ENCODE measurements at places on chromosomes 13 and 19.

DNA sequence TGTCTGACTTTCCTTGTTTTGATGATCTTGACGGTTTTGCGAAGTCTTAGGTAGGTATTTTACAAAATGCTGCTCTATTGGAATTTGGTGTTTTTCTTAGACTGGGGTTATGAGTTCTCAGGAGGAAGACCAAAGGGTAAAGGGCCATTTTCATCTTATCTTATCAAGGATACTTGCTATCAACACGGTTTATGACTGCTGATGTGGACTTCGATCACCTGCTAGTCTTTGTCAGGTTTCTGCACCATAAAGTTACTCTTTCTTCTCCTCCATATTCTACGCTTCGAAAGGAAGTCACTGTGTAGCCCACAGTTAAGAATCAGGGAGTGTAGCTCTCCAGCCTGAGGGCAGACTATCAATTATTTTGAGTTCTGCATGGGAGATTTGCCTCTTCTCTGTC is 7.4 kb upstream of the CEBPG start:
- no peak for DNase-seq

DNA sequence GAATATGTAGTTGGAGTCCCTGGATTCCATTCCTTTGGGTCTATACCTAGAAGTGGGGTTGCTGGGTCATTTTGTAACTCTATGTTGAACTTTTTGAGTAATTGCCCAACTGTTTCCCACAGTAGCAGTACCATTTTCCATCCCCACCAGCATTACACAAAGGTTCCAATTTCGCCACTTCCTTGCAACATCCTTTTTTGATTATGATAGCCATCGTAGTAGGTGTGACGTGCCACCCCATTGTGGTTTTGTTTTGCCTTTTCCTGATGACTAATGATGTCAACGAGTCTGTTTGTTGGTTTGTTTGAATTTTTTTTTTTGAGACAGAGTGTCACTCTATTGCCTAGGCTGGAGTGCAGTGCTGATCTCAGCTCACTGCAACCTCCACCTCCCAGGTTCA is 3.3 kb upstream of the PEX11G start:
- DNase-seq = peak; percentile 70

GRCh38 chr19:14347999-14348889 is 33.0 kb upstream of the ADGRE5 start:
- peak; percentile 54 for DNase-seq

DNA sequence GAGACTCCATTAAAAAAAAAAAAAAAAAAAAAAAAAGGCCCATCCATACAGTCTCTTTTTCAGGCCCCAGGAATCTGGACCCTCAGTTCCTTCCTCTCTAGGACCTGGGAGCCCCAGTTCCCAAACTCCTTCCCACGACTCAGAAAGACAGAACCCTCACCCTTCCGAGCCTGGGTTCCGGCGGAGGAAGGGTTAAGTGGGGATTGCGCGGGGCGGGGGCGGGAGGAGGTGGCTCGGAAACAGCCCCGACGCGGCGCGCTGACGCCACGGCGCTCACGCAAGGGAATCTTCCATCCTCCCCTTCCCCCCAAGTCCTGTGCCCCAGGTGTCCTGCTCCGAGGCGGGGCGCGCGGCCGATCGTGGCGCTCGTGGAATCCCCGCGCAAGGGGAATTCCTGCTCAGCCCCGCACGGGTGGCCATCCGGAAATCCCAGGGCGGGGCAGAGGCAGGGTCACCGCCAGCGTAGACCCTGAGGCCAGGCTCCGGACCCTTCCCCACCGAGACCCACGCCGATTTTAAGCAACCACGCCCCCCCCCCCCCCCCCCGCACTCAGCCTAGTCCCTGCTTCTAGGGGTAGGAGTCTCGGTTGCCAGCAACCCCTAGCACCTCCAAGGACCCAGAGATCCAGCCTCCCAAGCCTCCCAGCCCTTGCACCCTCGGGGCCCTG is 659 bp downstream of the NFKBID start:
- DNase-seq = peak; percentile 91

DNA sequence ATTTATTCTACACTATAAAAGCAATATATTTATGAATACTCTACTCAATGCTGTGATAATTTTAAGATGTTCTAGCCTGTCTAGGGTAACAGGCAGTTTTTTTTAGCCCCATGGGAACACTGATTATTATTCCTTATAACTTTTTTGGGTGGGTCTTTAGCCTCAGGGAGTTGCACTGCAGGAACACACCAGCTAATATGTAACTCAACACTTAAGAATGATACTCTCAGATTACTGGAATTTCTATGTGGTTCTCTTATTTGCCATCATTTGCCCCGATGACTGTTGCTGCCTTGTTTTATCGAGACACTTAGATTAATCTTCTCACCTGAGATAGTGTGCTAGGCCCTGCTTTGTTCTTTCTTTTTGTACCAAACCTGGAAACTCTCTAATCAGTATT is 396.9 kb upstream of the SLITRK1 start:
- no peak for DNase-seq

- no peak for DNase-seq
Observed at GRCh38 chr13:73703606-73704005, 430.6 kb downstream of the KLF12 start.

DNA sequence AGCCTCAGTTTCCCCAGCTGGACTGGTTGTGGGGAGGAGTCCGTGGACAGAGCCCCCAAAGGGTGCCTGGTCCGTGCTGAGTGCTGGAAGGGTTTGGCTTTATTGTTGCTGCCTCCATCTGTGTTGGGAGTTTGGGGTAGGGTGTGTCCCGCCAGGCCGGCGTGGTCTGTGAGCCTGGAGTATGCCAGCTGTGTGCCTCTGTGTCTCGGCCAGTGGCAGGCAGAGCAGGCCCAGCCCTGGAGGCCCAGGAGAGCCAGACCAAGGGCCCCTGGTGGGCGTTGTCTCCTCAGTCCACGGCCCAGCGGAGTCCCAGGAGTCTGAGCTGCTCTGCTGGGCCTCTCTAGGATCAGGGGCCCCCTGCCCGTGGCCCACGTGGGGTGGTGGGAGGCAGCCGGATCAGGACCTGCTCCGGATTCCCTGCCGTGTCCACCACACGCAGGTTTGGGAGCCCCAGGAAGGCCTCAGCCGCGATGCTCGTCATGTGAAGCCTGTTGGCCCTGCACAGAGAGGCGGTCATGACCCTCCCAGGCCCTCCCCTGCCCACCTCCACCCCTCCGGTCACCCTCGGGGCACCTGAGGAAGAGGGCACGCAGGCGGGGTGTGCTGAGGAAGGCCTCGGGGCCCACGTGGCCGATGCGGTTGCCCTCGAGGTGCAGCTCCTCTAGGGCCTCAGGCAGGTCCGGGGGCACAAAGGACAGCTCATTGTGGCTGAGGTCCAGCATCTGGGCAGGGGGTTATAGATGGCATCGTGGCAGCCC is 6.6 kb downstream of the PODNL1 start:
- no peak for DNase-seq

DNA sequence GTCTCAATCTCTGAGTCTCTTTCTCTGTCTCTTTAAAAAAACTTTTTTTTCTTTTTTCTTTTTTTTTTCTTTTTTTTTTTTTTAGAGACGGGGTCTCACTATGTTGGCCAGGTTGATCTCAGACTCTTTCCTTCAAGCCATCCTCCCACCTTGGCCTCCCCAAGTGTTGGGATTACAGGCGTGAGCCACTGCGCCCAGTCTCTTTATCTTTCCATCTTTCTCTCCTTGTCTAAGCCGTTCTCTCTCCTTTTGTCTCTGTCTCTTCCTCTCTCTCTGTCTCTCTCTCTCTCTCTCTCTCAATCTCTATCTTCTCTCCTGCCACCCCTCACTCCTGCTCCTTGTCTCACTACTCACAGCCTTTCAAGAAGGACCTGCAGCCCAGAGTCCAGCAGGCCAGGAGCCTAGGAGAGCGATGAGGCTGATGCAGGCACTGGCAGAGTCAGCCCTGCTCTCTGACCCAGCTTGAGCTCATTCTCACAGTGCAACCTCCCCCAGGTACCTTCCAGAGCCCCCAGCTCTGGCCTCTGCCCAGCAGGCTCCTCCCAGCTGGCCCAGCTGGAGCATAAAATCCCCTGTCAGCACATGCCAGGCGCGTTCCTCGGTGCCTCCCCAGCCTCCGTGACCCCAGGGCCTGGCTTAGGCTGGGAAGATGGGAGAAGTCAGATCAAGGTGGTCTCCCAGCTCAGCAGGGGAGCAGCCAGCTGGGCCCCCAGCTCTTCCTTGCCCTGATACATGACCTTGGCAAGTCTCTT is at the start of gene NPHS1:
TSS of gene NPHS1 (minus strand) at position 476 of the 752 bp plus-strand sequence. CDS start 667 bp downstream, outside the sequence.
- no peak for DNase-seq

Data from CD4-positive, alpha-beta T cell treated with Interferon gamma for 1 hour (primary cell).